ENCODE measurements at places on chromosomes 11 and 22.

DNA sequence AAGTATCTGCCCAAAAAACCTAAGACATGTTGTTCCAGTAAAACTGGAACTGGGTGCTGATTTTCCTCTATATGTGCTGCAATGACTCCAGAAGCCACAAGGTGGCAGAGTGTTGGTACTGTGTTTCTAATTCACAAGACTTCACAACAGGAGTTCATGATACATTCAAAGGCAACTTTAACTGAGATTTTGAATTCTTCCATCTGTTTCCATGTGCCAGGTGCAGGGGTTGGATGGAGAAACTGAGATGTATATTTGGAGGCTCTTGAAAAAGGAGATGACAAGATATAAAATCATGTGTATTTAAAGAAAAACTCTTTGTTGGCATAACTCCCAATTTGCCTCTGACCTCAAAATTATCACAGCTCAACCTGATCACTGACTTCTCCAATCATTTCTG lies 1098.6 kb upstream of the CCDC90B start:
- DNase-seq, result peak; percentile 73

DNA sequence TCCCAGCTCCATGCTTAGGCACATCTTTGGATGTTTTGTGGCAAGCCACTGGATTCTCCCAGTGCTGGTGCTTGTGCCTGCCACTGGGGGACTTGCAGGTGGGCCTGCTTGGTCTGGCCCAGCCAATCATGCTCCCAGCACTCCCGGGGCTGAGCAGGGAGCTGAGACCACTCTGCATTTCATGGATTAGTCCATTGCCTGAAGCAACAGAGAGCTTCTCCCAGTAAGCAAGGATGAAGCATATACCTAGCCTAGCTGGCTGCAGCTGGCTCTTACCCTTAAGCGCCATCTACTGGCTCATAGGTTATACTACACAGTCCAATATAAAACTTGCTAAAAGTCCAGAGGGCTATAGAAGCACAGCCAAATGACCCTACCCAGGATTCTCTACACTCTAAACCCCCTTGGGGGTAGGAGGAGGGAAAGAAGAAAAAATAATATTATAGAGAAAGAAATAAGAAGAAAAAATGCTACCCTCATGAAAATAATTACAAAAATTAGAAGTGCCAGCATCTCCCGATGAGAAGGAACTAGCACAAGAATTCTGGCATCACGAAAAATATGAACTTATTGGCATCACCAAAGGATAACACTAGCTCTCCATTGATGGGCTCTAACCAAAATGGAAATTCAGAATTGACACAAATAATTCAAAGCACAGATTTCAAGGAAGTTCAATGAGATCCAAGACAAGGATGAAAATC lies 275.3 kb downstream of the C11orf87 start:
- DNase-seq, result peak; percentile 83

DNA sequence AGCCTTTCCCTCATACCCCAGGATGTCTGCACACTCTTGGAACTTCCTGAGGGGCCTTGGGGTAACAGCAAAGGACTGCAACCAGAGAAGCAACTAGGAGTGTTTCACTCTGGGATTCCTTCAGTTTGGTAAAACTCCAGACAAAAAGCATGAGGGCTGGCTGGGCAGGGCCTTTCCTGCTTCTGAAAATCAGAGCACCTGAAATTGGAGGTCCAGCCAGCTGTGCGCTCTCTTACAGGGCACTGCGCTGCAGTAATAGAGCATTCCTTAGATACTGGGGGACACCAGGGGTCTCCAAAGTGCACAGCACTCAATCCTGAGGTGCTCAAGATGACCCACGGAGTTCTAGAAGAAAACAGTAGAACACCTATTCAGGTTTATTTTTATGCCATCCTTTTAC lies 49.7 kb downstream of the PLEKHA7 start:
- DNase-seq, result no peak

GRCh38 chr11:12693479-12694182 lies 19.4 kb downstream of the TEAD1 start:
- DNase-seq, result peak; percentile 97

- DNase-seq, result no peak
Measured at GRCh38 chr11:73804712-73805111, 17.0 kb downstream of the MRPL48 start.

- DNase-seq, result no peak
Measured at GRCh38 chr22:30219049-30219654, 27.4 kb downstream of the LIF start.

DNA sequence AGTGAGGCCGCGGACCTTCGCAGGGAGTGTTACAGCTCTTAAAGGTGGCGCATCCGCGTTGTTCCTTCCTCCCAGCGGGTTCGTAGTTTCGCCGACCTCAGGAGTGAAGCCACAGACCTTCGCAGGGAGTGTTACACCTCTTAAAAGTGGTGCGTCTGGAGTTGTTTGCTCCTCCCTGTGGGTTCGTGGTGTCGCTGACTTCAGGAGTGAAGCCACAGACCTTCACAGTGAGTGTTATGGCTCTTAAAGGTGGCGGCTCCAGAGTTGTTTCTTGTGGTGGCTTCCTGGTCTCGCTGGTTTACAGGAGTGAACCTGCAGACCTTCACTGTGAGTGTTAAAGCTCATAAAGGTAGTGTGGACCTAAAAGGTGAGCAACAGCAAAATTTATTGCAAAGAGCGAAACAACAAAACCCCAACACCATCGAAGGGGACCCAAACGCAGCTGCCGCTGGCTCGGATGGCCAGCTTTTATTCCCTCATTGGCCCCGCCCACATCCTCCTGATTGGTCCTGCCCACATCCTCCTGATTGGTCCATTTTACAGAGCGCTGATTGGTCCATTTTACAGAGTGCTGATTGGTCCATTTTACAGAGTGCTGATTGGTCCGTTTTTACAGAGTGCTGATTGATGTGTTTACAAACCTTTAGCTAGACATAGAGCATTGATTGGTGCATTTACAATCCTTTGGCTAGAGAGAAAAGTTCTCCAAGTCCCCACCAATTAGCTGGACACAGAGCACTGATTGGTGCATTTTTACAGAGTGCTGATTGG lies 1.2 kb upstream of the TMEM45B start:
- no peak for DNase-seq

GRCh38 chr11:64351136-64351631 lies 7.8 kb upstream of the RPS6KA4 start:
- no peak for DNase-seq

- peak; percentile 98 for DNase-seq
Measured at GRCh38 chr22:20904008-20904979, 12.9 kb upstream of the CRKL start.

DNA sequence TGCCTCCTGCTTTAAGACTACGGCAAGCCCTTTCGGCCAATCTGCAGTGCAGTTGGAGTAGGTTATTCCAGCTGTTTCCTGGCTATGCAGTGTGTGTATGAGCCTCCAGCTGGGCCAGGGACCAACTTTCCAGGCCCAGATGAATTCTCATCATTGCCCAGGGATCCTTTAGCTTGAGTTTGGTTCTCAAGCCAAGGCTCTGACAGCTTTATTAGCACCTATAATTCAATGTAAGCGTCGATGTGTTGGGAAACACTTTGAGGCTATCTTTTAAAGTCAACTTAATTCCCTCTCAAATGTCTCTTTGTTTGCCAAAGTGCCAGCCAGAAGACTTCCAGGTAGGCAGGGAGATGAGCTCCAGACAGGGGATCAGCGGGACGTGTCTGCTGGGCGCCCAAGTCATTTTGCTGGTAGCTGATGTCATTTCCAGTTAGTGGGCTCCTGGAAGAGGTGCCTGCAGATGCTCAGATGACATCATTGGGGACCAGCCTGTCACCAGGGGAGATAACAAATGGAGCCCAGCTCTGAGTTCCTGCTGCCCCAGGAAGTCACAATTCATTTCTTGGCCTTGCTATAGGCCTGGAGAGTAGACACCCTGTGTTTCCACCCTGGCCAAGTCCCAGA lies 520.4 kb downstream of the SOX6 start:
- DNase-seq, result no peak

- DNase-seq, result no peak
Measured at GRCh38 chr22:45891021-45891421, 85.9 kb downstream of the WNT7B start.

DNA sequence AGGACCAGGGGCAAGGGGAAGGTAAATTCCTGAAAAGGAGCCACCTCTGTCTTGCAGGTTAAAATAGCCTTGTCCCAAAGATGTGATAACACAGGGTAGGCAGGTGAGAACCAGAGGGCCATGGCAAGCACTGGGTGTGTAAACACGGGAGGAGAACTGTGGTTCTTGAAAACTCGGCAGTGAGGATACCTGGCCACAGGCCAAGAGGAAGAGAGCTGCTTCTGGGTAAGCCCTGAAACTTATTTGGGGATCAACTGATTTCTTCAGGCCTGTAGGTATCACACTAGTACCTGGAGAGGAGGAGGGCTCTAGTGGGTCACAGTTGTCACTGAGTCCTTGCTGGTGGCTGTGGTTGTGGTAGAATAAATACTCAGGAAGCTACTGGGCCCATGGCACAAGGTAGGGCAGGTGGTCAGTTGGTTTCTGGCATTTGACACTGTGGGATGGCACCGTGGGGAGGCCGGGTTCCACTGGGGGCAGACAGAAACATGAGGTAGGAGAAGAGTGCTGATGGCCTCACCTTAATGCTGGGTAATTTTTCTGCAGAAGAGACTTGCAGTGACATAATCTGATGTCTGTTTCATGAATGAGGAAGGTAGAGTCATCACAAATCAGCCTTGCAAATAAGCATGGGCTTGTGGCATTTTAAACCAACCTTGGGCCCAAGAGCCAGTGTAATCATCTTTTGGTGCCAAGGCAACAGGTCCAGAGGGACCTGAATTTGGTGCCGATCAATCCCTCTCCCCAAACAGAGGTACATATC lies 22.0 kb downstream of the AMPD3 start:
- DNase-seq, result no peak

DNA sequence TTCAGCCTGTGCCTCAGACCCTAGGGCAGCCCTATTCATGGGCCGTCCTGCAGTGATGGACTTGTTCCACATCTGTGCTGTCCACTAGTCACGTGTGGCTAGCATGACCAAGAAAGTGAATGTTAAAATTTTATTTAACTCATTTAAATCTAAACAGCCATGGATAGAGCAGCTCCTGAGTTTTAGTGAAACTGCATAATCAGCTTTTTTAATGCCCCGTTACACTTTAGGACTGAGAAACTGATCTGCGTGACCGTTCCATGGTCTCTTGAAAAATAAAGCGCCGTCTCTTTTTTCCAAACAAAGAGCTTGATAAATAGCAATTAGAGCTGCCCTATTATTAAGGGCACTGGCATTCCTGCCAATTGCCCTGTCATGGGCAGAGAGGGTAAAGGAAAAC lies 76.5 kb upstream of the SNX19 start:
- no peak for DNase-seq

GRCh38 chr11:27158456-27159334 lies 118.1 kb downstream of the BBOX1 start:
- DNase-seq, result peak; percentile 90

- DNase-seq, result no peak
Measured at GRCh38 chr22:20033045-20033706, 12.3 kb downstream of the TANGO2 start.

DNA sequence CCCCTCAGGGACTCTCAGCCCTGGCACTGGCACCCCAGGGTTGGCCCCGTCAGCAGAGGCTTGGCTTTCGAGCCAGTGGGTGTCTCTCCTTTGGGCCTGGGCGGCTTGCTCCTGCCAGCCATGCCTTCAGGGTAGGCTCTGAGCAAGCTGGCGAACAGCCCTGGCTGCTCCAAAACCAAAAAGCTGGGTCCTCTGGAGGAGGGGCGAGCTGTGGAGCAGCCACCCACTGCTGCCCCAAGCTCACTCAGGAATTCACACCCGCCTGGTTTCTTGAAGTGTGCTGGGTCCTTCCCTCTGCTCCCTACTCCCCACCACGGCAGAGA lies 6.2 kb downstream of the YDJC start:
- no peak for DNase-seq

- no peak for DNase-seq
Measured at GRCh38 chr11:72061739-72062396, 18.5 kb downstream of the NUMA1 start.

DNA sequence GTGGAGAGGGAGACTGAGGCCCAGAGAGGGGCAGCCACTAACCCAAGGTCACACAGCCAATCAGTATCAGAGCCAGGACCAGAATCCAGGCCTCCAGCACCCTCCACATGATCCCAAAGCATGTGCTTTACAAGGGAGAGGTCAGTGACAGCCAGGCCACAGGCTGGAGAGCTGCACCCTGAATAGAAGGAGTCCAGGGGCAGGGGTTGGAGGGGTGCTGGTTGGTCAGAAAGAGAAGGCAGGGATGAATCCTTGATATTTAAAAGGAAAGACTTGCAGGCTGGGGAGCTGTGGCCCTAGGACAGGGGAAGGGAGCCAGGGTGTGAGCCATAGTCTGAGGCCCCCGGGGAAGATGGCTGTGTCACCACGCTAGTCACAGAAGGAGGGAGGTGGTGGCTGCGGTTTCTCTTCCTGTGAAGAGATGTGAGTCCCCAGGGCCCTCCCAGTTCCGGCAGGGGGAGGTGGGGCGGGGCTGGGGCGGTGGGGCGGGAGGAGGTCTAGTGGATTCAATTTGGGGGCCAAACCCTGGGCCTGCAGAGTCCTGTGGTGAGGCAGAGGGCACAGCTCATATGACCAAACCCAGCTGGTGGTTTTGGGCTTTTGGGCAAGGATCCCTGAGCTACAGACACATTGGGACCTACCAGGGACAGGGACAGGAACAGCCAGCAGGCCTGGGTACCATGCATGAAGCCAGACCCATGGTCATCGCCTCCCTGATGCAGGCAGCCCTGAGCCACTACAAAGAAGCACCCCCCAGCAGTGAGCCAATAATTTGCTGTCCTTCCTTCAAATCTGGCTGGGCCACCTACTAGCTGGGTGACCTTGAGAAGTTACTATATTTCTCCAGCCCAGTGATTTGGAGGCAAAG lies 14.0 kb downstream of the RAC2 start:
- DNase-seq, result no peak

- no peak for DNase-seq
Measured at GRCh38 chr11:8532475-8532874, 61.6 kb downstream of the STK33 start.

DNA sequence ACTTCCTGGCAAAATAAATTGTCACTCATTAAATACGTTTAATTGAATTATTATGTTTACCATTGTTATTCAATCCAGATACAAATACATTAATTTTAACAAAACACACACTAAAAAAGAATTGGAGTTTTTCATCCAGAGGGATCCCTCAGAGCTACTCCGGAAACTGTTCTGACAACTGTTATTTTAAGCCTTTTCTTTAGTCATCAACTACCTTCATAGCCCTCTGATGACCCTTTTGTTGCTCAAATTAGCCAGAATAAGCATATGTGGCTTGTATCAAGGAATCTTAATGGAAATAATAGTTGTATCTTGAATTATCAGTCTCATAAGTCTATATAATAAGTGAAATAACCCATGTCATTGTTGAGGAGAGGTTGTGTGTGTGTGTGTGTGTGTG lies 405.4 kb upstream of the FAT3 start:
- no peak for DNase-seq

DNA sequence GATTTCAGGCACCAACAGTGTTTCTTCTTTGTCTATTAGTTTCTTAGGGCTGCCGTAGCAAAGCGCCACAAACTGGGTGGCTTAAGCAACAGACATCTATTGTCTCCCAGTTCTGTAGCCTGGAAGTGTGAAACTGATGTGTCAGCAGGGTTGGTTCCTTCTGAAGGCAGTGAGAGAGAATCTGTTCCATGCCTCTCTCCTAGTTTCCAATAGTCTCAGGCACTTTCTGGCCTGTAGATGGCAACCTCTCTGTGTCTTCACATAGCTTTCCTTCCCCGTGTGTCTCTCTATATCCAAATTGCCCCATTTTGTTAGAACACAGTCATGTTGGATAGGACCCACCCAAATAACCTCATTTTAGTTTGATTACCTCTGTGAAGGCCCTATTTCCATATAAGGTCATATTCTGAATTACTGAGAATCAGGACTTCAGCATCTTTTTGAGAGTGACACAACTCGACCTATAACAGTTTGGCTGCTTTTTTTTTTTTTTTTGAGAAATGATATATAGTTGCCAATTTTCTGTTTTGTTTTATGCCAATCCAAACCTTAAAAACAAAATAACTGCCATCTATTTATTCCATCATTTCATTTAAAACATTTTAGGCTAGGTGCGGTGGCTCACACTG lies 108.2 kb downstream of the SLC36A4 start:
- peak; percentile 87 for DNase-seq

Data from choroid plexus epithelial cell (primary cell).